Left lung (tissue), 14 donors: ENCODE measurements at places on chromosomes 6 and 20. TPM values are rescaled to one million over a fixed set of nuclear protein-coding genes. Genes with fewer than 3 reads are reported as not detected.

DNA sequence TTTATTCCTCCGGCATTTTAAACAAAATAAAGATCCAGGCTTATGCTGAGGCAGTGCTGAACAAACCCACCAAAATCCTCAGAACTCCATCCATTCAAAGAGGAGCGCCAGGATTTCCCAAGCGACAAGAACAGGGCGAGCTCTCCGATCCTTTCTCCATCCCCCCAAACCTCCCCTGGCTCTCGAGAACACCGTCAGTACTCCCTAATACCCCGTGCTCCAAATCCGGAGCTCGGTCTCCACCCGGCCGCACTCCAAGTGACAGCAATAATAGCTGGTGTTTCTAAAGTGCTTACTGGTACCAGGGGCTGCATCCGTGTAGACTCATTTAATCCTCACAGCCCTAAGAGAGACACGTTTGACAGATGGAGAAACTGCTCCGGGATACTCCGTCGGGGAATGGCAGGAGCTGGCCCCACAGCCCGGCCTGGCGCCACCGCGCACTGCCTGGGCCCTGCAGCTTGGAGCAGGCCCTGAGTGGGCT is 277.1 kb upstream of the QKI start:
- DNase-seq = no peak

- DNase-seq = peak; percentile 37
Measured at GRCh38 chr6:128519931-128520435, 416 bp downstream of the PTPRK start.

GRCh38 chr20:19812056-19812455 is 54.0 kb downstream of the RIN2 start:
- no peak for DNase-seq

Gene SHLD1
- polyA plus RNA-seq = 8.9 TPM

DNA sequence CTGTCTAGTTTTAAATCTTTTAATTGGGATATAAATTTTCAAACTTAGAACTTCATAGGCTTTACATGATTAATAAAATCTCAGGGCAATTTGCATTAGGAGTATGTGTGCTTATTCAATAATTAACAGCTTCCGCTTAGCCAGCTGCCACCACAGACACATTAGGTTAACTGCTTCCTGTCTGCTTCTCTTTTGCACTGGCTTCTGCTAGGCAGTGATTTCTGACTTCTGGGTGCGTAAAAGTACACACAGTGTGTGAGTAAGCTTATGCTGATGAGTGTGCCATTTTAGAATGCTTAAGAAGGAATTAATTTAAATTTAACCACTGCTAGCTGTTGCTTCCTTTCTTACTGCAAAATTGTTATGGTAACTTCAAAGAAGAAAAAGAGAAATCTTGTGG is 73.9 kb downstream of the F13A1 start:
- no peak for DNase-seq

DNA sequence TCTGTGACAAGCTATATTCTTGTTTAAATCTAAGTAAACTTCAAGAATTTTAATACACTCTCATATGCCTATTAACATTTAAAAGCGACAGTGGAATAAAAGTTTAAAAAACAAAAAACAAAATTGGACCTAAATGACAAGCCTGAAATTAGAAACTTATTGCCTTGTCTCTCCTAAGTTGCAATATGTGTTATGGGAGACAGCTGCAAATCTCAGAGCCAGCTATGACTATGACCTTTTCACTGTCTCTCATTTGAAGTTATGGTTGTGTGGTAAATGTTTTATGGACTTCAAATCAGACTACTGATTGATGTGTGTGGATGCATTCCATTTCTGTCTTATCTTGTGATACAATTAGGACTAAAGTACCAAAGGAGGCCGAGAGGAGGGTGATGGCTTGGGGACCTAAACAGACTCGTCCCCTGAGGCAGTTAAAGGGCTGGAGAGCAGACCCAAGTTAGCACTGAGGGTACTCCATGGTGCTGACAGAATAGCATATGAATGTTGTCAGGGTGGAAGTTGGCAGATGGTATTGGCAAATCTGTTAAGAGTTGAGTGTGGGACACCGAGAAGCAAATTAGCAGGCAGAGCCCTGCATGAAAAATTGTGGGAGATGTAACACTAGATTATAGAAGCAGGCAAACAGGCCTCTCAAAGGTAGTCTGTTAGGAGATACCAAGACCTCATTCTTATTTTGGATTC is 930.1 kb upstream of the MAN1A1 start:
- no peak for DNase-seq

Gene HLA-DMB
- 12.0 TPM for polyA plus RNA-seq

GRCh38 chr6:39362487-39362865 is 40.0 kb upstream of the KCNK16 start:
- no peak for DNase-seq

- peak; percentile 47 for DNase-seq
Measured at GRCh38 chr6:95249175-95249574, 328.2 kb upstream of the MANEA start.
